ENCODE measurements at places on chromosomes 11 and 22.

DNA sequence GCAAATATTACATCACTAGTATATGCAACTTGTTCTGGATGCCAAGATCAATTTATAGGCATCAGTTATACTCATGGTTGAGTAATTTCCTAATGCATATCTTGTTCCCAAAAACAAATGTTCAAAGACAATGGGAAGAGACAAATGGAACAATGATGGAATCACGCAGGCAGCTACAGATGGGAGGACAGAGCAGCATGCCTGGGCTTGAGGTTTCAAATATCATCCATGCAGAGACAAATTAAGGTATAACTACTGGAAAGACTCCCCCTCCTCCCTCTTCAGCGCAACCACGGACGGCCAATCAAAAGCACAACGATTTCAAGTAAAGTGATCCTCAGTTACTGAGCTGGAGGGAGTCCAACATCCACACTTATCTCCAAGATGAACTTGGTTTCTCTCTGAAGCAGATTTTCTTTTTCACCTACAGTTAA is 106.8 kb downstream of the CCDC83 start:
- no peak for DNase-seq

GRCh38 chr11:69310934-69311766 is 17.2 kb downstream of the MYEOV start:
- no peak for DNase-seq

DNA sequence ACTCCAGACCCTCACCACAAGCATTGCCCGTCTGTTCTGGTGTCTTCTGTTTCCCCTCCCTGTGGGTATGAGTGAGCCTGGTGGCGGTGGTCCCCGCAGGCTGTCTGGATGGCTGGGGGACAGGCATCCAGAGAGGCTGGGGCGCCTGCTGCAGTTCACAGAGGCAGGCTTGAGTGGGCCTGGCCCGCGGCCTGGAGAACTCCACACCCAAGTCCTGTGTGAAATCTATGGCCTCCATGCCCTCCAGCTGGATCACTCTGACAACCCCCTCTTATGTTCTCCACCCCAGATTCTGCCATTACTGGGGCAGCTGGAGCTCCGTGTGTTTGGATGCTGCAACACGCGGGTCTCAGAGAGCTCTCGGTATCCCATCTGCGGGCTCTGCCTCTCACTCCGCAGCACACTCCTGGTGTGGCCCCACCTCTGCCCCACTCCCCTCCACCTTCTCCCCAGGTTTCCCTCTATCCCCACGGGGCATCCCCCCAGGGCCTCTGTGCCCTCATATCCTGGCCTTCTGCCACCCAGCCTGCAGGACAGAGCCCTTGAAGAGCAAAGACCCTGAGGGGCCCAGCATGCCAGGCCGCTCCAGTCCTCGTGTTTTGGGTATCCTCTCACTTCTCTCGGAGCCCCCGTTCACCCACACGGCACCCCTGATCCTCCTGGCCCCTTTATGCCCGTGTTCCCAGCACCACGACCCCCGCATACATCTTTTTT is 31.3 kb downstream of the LRRC74B start:
- no peak for DNase-seq

DNA sequence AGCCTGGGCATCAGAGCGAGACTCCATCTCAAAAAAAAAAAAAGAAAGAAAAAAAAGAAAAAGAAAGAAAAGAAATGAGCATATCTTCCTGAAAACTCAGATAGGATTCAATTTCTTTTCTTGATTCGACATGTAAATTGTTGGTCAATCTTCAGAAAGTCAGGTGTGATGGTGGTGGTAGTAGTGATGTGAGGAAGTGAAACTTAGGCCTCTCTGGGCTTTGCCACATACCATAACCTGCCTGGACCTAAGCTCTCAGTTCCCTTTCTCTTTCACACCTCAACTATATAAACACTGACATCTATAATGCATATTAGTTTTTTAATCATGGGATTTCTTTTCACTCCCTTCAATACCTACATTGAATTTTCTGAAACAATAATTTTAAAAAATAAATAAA is 98.0 kb upstream of the TBCEL start:
- DNase-seq, result no peak

- DNase-seq, result no peak
Measured at GRCh38 chr22:25183949-25184619, 15.6 kb upstream of the CRYBB3 start.

DNA sequence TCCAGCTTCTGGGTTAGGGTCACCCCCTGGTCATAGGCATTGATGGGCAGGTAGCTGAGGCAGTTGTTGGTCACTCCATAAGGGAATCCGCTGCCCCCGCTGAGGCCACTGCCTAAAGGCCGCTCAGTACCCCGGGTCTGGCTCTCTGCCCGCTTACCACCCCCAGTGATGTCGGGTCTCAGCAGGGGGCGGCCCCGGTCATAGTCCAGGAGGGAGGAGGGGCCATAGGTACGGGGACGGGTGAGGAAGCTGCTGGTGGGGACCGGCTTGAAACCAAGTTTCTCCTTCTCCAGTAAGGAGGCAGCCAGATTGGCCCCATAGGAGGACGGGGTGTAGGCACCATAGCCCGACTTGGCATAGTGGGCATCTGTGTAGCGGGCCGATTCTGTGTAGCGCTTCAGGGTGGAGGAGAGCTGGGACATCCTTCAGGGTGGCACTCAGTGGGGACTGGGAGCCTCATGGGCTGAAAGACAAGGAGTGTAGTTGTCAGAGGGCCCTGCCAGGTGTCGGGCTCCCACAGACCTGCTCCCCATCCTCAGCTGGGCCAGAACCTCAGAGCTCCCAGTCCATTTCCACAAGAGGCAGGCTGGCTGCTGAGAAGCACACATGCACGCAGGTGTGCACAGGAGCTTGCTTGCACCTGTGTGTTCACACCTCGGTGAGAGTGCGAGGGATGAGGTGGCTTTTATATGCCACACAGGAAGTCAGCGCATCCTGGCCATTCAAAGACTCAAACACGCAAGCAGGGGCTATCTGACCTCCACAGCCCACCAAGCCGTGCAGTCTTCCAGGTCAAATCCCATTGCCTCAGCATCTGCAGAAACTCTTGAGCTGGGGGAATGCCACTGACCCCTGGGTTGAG is 8.2 kb downstream of the USP2 start:
- DNase-seq, result no peak
